NCI-H345 (cell line): ENCODE measurements at places on chromosomes 7 and 10.

DNA sequence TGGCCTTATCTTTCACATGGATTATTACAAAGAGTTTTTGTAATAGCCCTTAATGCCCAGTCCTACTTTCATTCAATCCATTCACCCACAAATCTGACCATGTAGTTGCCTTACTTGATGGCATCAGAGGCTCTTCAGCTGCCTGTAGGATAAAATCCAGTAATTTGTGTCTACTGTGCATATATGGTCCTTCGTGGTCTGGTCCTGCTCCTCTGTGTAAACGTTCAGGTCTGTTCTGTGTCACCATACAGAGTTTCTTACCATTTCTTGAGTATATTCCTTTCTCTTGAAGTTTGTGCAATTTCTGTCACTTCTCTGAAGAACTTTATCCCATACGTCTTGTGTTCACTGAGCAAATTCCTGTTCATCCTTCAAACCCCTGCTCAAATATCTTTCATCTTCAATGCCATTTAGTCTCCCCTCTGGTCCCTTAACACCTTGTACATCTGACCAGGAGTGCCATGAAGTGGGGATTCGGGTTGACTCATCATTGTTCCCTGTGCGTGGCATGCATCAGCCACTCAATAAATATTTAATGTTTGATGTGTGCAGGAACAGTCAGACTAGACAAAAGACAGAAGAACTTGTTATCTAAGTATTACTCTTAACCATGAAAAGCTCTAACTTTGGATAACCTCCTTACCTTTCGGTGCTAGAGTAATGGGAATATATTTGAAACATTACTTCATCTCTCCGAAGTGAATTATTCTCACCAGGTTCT, 98.6 kb upstream of the RPA3 start:
- no peak for DNase-seq

- DNase-seq, result no peak
These were observed 4.2 kb downstream of the TAS2R60 start for GRCh38 chr7:143447466-143447865.

DNA sequence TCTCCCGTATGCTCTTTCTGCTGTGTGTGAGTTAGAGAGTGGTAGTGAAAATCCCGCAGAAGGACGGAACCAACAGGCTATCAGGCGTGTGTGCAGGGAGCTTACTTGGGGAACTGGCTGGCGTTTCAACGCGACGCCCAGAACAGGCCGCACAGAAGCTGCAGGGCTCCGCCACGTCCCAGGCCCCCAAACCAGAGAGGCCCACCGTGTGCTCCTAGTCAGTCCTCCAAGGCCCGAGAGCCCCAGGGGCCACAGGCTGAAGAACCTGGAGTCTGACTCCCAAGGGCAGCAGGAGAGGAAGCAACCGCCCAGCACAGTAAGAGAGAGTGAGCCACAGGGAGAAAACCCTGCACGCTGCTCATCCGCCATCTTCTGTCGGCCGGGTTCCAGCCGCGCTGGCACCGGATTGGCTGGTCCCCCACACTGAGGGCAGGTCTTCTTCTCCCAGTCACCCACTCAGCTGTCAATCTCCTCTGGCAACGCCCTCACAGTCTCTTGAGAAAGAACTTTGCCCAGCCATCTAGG, 730.6 kb upstream of the VSTM2A start:
- no peak for DNase-seq

- no peak for DNase-seq
These were observed 10.4 kb downstream of the CALML3 start for GRCh38 chr10:5534880-5535856.

DNA sequence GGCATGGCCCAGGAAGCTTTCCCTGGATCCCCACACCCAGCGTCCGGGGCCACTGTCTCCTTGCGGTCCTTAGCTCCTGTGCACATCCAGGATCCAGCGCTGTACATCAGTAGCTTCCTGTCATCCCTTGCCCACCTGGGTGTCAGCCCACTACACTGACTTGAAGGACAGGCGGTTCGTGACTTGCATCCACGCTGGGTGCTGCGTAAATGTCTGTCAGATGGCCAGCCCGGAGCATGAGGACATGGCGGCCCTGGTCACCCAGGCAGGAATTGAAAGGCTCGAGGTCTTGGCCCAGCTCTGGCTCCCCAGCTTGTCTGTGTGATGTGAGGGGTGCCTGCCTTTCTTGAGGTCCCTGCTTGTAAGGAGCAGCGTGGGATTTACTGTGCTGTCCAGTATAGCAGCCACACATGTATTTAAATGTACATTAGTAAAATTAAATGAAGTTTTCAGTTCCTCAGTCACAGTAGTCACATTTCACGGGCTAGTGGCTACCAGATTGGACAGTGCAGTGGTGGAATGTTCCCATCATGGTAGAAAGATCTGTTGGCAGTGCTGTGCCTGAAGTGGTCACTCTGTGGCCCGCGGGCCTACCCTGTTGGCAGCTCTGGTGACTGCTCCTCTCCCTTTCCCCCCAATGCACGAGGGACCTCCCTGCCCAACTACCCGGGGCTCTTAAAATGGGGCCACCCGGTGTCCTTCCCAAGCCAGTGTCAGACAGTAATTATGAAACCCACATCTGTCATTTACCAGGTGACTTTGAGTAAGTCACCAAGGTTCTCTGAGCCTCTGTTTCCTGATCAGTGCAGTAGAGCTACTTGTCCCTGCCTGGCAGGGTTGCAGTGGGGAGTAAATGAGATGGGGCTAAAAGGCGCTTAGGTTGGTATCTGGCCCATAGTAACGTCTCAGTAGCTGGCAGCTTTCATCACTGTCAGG, 97.8 kb upstream of the PPIF start:
- no peak for DNase-seq

DNA sequence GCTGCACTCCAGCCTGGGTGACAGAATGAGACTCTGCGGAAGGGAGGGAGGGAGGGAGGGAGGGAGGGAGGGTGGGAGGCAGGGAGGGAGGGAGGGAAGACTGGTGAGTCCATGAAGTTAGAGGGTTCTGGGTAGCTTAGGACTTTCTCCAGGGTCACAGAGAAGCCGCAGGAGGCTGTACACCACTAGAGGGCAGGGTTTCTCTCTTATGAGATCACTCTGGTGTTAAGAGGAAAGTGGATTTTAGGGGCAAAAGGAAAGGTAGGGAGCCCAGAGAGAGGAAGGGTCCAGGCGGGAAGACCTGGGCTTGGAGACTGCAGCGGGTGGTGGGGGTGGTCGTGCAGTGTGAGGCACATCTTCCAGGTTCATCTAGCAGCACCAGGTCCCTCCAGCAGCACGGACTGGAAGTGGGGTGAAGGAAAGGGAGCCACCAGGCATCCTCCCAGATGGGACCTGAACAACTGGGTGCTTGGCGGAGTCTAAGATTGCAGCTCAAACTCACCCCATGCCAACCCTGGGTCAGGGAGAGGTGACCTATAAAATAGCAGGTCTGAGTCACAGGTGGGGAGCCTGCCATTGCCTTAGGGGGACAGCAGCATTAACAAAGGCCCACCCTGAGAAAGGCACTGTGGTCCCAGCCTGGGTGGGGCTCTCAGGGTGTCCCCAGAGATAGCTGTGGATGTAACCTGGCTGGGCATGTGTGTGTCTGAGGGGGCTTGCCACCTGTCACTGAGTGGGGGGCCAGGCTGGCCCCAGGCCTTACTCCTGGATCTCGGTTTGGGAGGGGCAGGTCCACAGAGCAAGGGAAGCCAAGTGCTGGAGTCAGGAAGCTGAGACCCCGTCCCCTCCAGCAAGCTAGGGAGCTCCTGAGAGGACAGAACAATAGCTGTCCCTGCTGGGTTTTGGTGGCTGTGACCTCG, 48.5 kb upstream of the SLC29A3 start:
- peak; percentile 31 for DNase-seq
